HT-29 (cell line): ENCODE measurements at places on chromosomes 2 and 18. TPM values are rescaled to one million over a fixed set of nuclear protein-coding genes. Genes with fewer than 3 reads are reported as not detected.

DNA sequence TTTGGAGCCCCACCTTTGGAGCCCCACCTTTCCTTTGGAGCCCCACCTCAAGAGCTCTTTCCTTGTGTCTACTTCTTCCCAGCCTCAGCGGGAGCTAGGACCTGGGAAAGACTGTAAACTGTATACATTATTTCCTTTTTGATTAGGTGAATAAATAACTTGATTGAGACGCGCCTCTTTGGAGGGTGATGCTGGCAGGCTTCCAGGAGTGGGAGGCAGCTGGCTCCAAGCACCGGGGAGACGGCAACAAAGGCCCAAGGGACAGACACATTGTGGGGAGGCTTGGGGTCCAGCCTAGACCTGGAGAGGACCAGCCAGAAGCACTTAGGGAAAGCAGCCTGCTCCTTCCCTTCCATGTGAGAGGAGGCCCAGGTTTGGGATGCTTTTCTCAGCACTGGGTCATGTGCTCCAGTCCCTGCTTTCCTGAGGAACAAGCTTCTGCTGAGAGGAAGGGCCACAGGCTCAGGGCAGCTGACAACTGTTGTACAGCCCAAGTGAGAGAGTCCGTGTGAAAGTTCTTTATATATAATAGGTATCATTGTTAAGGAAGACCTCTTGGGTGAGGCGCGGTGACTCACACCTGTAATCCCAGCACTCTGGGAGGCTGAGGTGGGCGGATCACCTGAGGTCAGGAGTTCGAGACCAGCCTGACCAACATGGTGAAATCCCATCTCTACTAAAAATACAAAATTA is 297.2 kb upstream of the SLC14A2 start:
- no peak for DNase-seq

AGXT gene
- 1.6 and 3.0 TPM in 2 replicates for total RNA-seq

RNMT gene
- 9.8 and 10.0 TPM in 2 replicates for total RNA-seq

GRCh38 chr2:101985101-101985792 is 6.5 kb upstream of the IL1R2 start:
- DNase-seq = no peak

ZDBF2 gene
- not detected in 2 replicates for total RNA-seq

DNA sequence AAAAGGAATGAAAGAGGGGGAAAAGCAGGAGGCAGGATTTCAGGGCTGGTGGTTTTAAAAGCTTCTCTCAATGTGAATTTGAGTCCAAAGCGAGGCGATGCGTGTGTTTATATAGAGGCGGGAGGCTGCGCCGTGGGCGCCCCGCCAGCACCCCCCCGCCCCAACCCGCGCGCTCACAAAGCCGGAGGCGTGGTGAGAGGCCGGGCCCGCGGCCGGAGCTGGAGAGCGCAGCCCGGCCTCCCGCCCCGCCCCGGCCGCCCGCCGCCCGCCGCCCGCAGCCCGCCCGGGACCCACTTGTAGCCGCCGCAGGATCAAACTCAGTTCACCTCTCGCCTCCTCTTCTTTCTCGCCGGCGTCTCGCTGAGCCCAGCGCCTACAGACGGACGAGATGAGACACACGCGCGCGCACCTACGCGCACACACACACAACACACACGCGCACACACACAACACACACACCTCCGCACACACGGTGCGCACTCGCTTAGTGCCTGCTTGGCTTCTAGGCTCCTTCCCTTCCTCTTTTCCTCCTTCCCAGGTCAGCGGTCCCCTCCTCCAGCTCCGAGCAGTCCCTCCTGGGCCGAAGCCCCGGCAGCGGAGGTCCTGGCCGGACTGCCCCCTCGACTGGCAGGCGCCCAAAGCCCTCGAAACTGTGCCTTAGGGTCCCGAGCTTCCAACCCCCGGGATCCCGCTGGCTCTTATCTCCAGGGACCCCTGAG is 1.3 kb upstream of the CYP26B1 start:
- DNase-seq = no peak

CYP26B1 gene
- total RNA-seq = 0.05 and 0.10 TPM in 2 replicates

DNA sequence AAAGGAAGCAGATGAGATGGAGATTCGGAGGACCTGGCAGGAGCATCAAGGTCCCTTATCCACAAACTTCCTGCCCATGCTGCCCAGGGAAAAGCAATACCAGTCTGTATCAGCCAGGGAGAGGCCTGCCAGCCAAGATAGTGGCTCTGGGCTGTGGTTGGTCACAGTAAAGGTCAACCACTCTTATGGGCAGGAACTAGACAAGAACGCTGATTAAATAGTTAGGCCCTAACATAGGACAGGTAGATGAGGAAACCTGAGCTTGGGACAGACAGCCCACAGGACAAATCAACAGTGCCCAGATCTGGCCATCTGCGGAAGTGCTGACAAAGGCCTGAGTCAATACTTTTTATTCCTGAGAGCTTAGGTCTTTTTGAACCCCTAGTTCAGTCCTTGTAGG is 10.7 kb downstream of the PSTPIP2 start:
- no peak for DNase-seq

GALNT3 gene
- total RNA-seq = 35.2 and 39.6 TPM in 2 replicates

DNA sequence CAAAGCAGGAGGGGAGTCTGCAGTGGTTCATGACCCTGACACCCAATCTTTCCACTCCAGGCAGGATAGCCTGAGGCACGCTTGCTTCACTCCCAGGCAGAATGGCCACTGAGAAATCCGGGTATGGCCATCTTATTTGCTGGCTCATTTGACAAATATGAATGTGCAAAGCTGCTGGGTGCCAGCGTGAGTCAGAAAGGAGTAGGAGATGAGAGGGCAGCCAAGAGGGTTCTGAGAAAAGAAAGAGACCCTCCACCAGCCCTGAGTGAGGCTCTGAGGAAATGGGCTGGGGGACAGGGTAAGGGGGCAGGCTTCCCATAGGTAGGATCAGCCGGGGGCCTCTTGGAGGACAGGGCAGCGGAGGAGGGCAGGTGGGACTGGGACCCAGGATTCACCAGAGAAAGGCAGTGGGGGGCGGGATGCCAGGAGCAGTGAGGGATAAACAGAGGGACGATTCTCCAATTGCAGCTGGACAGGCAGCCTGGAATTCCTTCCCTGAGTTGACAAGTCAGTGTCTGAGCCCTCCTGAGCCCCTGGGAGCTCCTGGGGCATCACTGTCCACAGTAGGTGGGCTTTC is 15.2 kb downstream of the RAMP1 start:
- no peak for DNase-seq

GRCh38 chr2:240139666-240140393 is 628 bp downstream of the OTOS start:
- DNase-seq = no peak
